Cardiac fibroblast (primary cell): ENCODE measurements at places on chromosomes 3 and 15.

- DNase-seq: no peak
Observed at GRCh38 chr3:73469331-73469730, 155.4 kb downstream of the PDZRN3 start.

DNA sequence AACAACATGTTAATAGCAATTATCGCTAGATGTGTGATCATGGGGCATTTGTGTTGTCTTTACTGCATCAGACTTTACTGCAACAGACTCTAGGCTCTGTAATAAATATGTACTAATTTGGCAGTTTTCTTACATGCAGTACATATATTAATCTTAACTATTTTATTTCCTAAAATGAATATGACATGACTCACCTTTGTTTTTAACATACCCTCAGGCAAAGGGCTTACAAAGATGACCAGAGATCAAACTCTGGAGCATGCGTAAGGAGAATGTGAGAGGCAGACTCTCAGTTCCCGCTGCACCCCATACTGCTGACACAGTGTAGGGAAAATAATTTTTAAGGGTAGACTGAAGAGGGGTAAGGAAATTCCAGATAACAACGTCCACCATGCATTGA, 7.2 kb upstream of the FAM174B start:
- no peak for DNase-seq

- no peak for DNase-seq
Observed at GRCh38 chr3:43960448-43960840, 269.7 kb downstream of the ABHD5 start.

DNA sequence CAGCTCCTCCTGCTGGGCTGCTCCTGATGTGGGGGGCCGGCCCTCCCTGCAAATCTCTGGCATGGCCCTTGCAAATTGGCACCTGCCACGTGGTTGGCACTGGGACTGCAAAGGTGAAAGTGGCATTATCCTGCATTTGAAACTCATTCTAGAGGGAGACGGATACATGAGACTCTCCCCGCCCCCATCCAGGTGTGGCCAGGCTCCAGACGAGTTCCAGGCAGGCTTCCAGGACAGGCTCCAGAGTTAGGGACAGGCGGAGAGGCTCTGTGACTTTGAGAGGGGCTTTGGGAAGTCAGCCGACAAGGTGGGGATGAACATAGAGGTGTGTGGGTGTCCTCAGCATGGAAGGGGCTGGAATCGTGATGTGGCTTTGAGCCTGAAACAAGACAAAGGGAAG, 178.5 kb downstream of the APBA2 start:
- no peak for DNase-seq

- DNase-seq: no peak
Observed at GRCh38 chr3:68802111-68802870, 130.1 kb downstream of the TAFA4 start.
